ENCODE measurements at places on chromosomes 5 and 9.

DNA sequence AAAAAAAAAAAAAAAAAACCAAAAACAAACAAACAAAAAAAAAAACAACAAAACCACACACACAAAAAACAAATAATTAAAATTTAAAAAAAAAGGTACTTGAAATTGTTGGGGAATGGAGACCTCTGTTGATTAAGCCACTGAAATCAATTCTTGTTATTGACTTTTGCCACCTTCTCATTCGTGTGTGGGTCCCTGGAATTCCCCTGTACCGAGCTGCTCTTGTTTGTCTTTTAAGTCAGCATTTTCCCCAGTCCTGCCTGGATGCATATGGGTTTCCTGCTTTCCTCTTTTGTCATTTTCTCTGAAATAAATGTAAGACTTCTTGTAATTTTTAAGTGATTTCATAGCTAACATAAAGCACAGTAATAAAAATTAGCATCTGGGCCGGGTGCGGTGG lies 45.5 kb downstream of the GPBP1 start:
- DNase-seq, result no peak

- no peak for DNase-seq
Observed at GRCh38 chr9:110220809-110221208, 12.8 kb upstream of the C9orf152 start.

DNA sequence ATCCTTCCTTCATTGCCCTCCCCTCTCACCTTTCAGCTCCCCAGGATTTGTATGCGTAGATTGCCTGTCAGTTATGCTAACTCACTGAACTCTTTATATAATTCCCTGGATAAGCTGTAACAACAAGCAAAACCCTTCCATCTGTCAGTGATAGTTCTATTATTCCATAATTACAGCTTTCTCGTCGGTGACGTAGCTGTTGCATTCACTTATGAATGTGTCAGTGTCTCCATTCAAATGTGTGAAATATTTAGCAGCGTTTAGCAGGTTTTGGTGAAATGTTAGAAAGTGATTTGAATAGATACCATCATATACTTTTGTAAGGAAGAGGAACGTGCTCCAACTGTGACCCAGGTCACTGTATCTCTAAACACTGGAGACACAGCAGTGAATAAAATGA lies 45.2 kb downstream of the PIP5K1B start:
- no peak for DNase-seq

DNA sequence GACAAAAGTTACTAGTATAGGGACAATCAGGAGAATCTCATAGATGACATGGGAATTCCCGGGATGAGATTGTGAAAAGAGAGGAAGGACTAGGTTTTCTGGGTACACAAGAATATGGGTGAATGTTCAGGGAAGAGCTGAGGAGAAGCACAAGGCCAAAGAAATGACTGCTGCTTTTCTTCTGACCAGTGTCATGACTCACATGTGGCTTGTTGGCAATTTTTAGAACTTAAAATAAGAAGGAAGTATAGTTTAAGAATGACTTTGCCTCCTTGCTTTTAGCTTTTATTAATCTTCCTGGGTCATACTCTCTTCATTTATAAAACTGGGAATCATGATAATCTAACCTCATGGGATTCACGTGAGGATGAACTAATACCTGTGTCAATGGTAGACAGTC lies 652.4 kb upstream of the MEF2C start:
- DNase-seq, result no peak

GRCh38 chr9:89137542-89138462 lies 40.8 kb downstream of the SHC3 start:
- DNase-seq, result no peak

- DNase-seq, result no peak
Observed at GRCh38 chr9:87139099-87139730, 191.9 kb upstream of the GAS1 start.

DNA sequence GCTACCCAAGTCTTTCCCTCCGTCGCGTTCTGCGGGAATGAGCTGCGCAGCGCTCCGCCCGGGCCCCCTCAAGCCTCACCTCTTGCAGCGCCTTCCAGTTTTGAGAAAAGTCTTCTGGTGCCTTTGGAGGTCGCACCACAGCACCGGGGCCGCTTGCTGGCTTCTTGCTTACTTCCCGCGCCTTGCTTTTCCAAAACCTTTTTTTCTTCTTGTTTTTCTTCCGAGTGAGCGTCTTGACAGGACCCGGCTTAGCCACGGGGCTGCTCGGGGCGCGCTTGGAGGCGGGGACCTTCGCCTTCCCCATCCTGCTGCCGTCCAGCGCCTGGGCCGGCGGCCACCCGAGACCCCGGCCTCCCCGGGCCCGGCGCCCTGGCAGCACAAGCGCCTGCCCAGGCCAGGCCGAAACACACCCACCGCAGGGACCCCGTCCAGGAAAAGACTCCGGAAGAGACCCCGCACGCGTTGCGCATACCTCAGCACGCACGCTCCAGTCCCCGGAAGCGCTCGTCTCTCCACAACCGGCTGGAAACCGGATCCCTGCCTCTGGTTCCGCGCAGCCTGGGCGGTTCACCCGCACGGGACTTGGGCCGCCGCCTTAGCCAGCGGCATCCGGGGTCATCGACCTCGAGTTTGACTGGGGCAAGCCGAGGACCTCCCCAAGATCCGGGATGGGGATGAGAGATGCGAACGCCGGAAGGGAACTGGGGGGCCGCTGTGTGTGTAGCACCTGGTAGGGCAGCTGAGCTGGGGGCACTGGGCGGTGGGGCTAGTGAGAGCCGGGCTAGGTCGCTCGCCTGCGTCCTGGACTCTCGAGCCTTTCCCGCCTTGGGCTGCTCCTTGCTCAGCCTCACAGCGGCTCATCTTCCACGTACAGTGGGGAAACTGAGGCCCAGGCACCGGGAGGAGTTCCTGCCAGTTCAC lies at the start of gene REXO4:
TSS of gene REXO4 (minus strand) at position 470 of the 921 bp plus-strand sequence. CDS start at position 304, 166 bp downstream.
- DNase-seq, result peak; percentile 74

GRCh38 chr9:133421615-133422542 lies at the start of gene ADAMTS13:
TSS of gene ADAMTS13 (plus strand) at chr9:133422367. CDS start at chr9:133422444, 77 bp downstream.
- no peak for DNase-seq

DNA sequence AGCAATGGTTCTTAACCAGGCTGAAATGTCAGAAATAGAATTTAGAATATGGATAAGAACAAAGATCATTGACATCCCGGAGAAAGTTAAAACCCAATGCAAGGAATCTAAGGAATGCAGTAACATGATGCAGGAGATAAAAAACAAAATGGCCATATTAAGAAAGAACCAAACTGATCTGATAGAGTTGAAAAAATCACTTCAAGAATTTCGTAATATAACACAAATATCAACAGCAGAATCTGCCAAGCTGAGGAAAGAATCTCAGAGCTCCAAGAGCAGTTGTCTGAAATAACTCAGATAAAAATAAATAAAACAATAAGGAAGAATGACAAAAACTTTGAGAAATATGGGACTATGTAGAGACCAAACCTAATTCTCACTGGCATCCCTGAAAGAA lies 37.8 kb upstream of the TAS2R1 start:
- no peak for DNase-seq

DNA sequence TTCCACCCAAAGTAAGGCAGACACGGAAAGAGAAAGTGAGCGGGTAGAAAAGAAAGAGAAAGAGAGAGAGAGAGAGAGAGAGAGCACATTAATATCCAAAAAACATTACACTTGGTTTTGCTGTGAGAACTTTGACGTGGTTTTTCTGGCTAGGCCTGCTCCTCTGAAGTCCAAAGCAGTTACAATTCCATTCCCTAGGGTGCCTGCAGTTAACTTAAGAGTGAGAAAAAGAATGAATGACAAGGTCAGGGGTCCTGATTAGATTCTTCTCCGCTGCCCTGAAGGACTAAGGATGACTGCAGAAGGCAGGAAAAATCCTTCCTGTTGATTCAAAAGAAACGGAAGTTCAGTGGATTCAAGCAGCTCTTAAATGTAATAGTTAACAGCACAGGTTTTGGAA lies 589.8 kb downstream of the PRELID2 start:
- DNase-seq, result no peak

DNA sequence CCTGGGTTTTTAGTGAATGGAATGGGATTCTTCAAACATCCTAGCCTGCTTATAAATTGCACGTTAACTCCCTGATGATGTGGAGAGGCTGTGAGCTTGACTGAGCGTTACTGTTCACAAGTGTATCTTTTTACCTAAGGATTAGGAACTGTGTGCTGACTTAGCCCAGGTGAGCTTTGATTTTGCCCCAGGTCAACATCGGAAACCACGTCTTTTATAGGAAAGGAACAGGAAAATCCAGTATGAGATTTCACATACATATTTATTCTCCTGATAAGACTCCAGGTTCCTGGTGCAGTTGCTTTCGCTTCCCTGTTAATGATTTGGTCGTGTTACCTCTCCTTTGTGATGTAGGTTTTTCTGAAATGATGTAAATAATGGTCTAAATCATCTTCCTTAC lies 103.2 kb upstream of the BASP1 start:
- DNase-seq, result no peak

GRCh38 chr5:32144378-32145207 lies 29.5 kb downstream of the GOLPH3 start:
- no peak for DNase-seq

- DNase-seq, result no peak
Observed at GRCh38 chr9:78848061-78848460, 551.1 kb downstream of the PSAT1 start.

- DNase-seq, result no peak
Observed at GRCh38 chr9:112861638-112862555, 28.8 kb downstream of the SLC46A2 start.

- DNase-seq, result no peak
Observed at GRCh38 chr5:135440916-135441315, 6.2 kb downstream of the DCANP1 start.

DNA sequence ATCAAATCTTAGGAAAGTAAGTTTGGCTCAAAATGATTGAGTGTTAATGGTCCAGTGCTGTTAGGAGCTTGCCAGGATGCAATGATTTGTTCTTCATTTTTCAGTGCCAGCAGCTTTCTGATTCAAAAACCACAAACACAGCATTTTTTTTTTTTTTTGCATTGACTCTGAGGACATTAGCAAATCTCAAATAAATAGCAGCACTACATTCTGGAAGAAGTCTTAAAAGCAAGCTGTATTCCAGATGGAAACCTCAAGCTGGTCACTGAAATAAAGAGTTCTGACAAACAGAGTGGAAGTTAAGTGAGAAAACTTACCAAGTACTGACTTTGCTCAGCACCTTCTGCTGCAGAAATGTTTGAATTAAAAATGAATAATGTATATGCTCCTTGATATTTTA lies 1653.1 kb upstream of the CDH9 start:
- no peak for DNase-seq

DNA sequence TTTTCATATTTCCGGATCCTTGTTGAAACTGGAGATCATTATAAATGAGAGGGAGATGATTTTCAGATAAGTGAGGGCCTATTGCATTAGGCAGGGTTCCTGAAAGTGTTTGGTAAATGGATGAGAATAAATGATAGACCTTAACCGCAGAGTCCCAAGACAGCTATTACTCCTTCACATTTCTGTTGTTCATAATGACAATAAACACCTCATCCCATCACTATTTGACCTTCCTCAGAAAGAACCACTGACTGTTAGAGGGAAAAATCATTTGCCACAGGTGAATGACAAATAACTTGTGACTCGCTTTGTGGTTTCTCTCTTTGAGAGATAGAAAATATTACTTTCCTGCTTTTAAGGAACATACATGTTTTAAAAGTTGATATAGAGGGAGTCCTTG lies 47.3 kb upstream of the TRMT10B start:
- no peak for DNase-seq

DNA sequence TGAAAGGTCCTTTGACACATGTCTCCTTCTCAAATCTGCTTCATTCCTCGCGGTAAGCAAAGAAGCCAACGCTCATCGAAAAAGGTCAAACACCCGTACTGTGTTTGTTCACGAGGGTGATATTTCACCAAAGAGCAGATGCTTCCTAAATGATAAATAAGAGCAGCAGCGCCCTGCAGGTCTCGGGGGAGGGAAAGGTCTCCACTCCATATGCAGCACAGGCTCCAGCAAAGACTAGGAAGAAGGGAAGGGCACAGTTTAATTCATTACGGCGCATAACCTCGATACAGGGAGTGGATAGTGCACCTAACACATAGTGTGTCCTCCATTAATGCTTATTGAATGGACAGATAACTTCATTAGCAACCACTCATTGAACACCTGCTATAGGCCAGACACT lies 593.3 kb downstream of the CDK5RAP2 start:
- DNase-seq, result no peak

GRCh38 chr5:143201589-143201988 lies 201.9 kb downstream of the NR3C1 start:
- no peak for DNase-seq

Measured in NCI-H1105 (cell line).